ENCODE measurements at places on chromosomes 5 and 9.

DNA sequence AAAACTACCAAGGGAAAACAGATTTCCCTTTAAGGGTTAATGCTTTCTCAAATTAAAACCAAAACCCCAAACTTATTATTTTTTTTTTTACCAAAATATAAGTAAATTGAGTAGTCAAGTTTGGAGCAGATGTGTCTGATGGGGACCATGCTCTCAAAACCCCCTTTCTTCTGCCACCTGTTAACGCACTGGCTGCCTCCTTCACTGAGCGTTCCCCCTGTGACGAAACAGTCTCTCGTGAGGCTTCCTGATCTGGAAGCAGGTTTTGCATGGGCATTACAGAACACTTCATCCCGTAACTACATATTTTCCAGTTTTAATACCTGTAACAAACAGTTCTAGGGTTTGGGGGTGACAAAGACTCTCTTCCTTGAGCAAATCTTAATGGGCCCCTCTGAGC lies 59.4 kb downstream of the ANKH start:
- no peak for DNase-seq

DNA sequence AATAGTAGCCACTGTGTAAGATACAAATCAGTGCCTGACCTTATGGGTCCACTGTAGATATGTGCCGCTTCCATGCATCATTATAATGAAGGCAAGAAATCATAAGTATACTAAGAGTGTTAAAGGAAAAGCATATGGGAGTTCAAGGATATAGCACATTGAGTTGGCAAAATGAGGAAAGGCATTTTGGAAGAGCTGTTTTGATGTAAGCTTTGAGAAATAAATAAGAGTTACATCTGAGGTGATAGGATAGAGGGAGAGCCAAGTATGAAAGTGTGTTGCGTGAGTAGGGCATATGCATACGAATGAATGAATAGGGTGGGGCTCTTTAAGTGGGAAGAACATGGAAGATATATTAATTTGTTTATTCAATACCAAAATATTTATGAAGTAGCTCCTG lies 101.0 kb upstream of the DMAC1 start:
- no peak for DNase-seq

DNA sequence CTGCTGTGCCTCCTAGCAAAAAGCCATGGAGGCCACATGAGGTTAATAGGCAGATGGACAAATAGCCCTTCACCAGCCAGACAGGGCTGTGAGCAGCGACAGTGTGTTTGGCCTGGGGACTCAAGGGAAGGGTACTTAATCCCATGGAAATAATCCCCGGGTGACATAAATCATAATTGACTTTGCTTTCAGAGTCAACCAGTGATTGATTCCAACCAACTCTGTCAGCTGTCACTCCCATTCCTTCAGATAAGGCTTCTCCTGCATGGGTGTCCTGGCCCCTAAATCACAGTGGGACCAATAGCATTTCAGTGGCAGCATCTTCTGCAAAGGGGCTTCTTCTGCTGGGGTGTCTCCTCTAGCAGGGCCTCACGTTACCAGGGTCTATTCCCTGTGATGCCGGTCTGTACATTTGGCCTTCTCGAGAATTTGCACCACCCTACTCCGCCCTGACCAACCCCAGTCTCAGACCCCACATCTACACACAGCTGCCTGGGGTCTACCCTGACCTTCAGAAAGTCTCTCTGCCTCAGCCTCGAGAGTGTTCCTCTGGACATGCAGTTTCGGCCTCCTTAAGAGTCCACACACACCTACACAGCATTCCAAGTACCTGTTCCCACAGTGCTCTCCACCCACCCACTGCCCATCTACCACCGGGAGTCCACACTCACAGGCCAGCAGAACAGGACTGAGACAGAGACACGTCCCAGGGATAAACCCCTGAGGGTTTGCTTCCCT lies 3.7 kb downstream of the CLTB start:
- DNase-seq: no peak

GRCh38 chr9:25177858-25178257 lies 500.4 kb downstream of the TUSC1 start:
- DNase-seq: no peak

GRCh38 chr9:136947955-136948510 lies 3.0 kb downstream of the C8G start:
- no peak for DNase-seq

DNA sequence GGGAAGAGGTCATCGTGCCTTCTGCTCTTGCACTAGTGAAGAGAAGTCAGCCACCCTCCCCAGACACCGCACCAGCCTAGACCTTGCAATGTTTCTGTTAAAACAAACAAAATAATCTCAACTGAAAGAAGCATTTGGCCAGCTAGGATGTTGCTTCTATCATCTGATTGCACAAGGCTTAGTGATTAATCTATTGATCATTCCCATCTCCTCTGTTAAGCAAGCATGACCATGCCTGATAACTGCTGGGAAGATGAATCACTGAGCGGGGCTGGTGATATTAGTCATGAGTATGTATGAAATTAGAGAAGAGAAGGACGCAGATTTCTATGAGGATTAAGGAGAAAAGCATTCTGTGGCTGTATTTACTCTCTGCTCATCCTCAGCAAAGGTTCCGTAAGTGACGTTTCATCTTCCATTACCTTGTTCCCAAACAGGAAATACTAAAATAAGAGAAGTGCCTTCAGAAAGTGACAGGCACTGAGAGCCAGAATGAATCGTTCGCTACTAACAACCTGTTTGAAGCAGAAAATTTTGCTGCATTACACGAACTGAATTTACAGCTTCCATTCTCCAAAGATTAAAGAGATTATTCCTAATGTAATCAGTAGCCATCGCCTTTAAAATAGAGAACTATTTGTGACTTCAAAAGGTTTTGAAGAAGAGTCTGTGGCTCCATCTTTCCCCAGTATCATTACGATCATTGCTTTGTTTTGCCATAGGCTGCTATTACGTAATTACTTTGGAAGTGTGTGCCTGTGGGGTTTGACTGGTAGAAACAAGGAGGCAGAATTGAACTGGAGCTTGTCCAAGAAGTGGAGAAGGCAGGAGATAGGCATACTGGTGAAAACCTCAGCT lies 219.1 kb downstream of the MED10 start:
- no peak for DNase-seq

DNA sequence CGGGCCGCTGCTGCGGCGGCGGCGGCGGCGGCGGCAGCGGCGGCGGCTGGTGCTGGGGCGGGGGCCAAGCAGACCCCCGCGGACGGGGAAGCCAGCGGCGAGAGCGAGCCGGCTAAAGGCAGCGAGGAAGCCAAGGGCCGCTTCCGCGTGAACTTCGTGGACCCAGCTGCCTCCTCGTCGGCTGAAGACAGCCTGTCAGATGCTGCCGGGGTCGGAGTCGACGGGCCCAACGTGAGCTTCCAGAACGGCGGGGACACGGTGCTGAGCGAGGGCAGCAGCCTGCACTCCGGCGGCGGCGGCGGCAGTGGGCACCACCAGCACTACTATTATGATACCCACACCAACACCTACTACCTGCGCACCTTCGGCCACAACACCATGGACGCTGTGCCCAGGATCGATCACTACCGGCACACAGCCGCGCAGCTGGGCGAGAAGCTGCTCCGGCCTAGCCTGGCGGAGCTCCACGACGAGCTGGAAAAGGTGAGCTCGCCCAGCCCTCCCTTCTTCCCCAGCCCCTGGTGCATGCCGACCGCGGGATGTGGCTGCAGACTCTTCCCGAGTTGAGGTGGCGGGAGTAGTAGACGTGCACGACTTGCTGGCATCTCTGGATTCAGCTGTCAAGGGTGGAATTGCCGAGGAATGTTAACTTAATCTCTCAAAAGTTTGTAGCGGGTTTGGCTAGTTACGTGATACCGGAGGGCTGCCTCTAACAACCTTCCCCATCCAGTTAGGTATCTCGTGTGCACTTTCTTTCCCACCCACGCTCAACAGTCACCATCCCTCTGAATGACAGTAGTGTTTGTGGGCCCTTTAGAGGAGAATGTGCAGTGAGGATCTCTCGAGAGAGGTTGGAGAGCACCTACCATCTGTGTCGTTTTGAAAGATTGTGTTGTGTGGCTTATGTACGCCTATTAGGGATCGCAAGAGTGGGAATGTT lies 932 bp downstream of the SLC12A2 start:
- peak; percentile 14 for DNase-seq

DNA sequence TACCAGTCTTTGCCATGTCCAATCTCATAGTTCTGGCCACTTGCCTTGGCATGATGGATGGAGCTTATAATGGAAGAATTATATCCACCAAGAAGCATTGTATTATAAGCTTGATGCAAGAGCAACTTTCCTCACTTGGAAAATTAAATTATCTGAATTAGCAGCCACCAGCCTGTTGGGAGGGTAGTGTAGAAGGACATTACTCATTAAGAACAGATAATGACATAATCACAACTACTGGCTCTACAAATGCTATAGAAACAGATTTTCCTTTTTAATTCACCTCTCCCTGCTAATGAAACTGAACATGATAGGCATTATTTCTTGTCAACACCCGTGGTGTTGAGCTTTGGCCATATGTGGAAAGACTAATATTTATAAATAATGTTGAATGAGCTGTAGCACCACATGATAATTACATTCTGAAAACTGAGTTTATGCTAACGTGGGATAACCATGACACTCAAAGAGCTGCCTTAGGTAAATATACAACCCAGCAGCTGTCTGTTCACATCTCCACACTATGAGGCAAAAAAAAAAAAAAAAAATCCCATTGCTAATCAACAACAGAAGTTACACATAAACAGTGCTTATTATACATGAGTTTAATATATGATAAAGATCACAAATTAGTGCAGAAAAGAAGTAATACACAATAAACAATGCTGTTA lies 48.1 kb upstream of the NR4A3 start:
- DNase-seq: no peak

GRCh38 chr5:145204743-145205142 lies 630.4 kb downstream of the PRELID2 start:
- DNase-seq: no peak

GRCh38 chr9:127863191-127863621 lies 8.7 kb upstream of the ENG start:
- DNase-seq: no peak

GRCh38 chr9:78828521-78828920 lies 531.6 kb downstream of the PSAT1 start:
- DNase-seq: no peak

- no peak for DNase-seq
Observed at GRCh38 chr5:167051402-167051768, 1240.1 kb upstream of the WWC1 start.

DNA sequence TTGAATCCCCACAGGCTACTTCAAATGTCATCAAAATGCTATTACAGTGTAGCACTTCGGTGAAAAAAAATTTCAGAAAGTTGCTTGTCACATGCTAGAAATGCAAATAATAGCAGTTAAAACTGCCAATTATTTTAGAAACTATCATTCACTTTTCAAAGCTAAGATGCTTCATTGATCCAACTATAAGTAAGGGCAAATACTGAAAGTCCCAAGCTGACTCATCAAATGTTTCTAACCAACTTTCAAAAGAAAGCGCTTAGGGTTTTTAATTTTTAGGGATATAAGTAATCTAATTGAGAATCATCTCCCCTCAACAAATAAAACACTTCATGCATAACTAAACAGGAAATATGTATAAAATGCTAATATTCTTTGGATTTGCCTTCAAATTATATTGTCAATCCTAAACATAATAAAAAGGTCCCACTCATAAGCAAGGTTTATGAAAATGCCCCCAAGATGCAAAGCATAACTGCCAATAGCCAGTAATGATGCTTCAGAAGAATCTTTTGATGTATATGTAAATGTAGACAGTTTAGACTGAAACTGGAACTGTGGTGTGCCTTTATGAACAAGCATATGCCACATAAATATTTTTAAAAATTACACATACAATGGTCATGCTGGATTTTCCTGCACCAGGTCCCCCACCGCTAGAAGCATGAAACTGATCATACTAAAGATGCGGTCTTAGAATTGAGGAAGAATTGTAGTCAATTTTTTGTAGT lies 12.2 kb downstream of the ACTL7A start:
- DNase-seq: no peak

- no peak for DNase-seq
Observed at GRCh38 chr9:107144475-107144874, 138.6 kb upstream of the RAD23B start.

GRCh38 chr9:134895908-134896833 lies 15.6 kb downstream of the FCN2 start:
- no peak for DNase-seq

GRCh38 chr9:114085387-114085789 lies 7.3 kb upstream of the AMBP start:
- no peak for DNase-seq

GRCh38 chr9:82495884-82496777 lies 507.6 kb downstream of the SPATA31D1 start:
- DNase-seq: no peak

- DNase-seq: no peak
Observed at GRCh38 chr5:15612915-15613635, 113.1 kb downstream of the FBXL7 start.

DNA sequence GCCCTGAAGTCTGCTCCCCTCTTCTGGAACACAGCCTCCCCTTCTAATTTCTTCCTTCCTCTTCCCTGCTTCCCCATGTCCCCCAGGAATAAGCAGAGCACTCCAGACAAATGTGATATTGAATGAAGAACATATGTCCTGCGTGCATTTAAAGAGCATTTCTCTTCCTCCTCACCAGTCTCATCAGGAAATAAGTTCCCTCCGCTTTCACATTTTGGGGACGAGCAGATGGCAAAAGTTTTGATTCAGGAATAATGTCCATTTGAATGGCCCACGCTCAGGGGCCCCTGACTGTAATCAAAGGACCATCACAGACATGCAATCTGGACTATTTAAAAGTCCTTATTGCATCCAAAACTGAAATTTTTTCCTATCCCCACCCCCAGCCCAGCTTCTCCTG lies 316.1 kb downstream of the CDK5RAP2 start:
- no peak for DNase-seq

GRCh38 chr5:27315363-27316270 lies 277.2 kb upstream of the CDH9 start:
- DNase-seq: no peak

- no peak for DNase-seq
Observed at GRCh38 chr5:88594441-88594840, 288.5 kb downstream of the MEF2C start.

DNA sequence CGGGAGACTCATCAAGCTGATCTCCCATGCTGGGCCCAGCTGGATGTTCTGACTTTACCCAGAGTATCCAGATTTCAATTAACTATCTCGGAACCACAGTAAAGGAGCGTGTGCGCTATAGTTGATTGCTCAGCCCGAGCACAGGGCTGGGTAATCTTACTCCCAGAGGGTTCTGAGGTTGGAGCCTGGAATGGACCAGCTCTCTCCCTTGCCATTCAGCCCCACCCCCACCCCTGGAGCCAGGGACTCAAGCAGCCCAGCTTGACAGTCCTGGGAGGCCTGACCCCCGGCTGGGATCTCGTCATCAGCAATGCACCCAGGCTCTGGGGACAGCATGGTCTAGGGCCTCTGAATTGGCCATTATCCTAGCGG lies 23.7 kb upstream of the PTGES start:
- DNase-seq: no peak

DNA sequence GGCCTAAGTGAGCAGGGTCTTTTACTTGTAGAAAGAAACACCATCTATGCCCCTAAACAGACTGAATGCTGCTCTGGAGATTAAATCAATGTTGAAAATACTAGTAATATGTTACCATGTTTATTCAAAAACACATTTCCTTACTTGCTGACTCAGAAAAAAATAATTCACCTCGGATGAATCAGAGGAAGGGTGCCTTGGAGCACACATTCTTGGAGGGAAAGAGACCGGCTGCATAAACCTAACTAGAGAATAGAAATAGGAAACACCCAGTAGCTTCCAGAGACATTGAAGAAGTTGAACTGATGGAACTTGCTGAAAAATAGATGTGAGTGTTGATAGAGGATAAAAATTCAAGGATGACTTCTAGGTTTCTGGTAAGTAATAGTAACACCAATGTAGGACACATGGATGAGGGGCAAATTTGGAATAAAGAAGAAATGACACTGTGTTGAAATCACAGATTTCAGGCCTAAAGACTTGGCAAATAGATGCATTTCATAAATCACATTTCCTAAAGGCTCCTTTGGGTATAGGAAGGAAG lies 76.9 kb upstream of the MINAR2 start:
- no peak for DNase-seq
